ENCODE measurements at places on chromosomes 11 and 22.

DNA sequence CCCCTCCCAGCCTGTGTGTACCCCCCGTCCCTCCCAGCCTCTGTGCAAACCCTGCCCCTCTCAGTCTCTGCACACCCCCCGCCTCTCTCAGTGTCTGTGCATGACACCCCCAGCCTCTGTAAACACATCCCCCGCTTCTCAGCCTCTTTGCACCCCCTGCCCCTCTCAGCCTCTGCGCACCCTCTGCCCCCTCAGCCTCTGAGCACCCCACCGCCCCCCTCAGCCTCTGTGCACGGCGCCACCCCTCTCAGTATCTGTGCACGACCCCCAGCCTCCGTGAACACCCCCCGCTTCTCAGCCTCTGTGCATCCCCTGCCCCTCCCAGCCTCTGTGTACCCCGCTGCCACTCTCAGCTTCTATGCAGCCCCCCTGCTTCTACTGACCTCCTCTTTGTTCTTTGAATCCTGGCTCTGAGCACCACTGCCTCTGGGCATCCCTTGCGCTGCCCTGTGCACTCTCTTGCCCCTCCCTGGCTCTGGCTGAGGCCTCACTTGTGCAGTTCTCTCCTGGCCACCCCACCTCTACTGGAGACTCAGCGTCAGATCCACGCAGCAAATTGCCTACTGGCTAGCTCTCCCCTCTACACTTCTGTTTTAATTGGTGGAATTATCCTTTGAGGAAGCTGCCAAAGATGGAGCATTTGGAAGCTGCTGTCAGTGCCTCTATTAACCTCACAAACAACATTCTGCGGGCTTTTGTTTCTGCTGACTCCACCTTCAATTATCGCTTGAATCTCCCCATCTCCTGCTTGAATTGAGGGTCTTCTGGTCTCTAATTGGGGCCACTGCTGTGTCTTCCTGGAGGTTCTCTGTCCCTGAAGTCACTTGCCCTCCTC, 838.6 kb downstream of the TBC1D22A start:
- DNase-seq, result no peak

DNA sequence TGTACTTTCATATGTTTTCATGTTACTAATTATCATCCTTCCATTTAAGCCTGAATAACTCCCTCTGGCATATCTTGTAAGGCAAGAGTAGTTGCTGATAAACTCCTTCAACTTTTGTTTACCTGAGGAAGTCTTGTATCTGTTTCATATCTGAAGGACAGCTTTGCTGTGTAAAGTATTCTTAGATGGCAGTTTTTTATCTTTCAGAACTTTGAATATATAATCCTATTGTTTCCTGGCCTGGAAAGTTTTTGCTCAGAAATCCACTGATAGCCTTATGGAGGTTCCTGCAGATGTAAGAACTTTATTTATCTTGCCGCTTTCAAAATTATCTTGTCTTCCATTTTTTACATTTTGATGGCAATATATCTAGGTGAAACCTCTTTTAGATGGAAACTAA, 69.1 kb downstream of the KCNQ1OT1 start:
- no peak for DNase-seq

DNA sequence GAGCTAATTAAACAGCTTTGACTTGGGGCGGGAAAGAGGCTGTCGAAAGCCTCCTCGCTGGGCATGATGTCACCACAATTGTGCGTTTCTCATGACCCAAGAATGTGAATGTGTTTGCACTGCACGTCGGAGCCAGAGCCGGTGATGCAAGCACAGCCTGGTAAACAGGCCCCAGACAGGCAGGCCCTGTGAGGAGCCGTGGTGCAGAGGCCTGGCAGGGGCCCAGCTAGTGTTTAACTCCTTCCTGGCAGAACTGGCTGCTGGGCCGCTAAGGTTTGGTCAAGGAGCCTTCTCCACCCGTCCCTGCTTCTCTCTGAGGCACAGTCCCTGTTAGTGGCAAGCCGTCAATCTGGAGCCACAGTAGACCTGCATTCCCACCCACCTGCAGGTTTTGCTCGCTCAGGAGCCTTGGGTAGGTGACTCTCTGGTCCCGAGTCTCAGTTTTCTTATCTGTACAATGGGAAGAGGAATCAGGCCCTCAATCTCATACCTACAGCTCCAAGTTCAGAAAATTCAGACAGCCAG, 25.4 kb upstream of the SMTN start:
- peak; percentile 93 for DNase-seq

DNA sequence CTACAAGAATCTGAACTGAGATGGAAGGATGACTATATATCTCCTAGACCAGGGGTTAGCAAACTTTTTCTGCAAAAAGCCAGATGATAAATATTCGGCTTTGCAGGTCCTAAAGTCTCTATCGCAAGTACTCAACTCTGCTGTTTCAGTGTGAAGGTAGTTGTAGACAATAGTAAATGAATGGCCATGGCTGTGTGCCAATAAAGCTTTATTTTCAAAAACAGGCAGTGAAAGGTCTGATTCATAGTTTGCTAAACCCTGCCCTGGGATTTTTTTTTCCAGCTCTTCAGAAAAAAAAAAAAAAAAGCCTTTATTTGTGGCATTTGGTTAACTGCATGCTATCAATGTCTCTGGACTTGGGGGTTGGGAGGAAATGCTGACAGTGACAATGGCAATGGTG, 37.5 kb downstream of the FAM227A start:
- DNase-seq, result no peak

DNA sequence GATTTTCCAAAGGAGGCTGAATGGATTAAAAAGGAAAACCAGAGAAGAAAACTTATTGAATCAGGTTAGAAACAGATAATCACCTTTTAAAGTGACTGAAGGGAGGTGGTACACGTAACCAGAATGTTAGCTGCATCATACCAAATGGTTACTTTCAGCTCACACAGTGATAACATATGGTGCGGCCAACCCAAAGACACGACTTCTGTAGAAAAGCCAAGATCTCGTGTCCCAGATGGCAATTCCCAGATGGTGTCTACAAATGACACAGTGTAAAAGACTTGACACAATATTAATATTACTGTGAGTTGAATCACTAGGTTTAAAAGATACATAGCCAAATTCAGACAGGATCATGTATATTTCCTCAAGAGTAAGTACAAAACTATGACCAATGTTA, 5.2 kb downstream of the PPP2R1B start:
- DNase-seq, result no peak

DNA sequence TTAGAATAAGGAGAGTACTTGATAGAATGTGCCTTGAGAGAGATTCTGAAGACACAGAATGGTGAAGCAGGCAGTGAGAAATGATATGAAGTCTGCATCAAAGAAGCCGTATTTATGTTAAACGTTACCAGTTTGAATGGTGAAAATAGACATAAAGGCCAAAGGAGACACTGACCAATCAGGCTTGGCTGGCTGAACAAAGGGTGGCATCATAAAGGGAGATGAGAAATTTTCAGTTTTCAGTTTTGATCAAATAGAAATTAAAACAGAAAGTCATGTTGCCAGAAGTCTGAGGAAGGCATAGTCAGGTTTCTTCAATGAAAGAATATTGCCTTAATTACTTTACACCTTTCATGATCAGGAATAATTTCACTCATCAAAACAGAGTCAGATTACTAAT, 6.6 kb downstream of the OR51F1 start:
- no peak for DNase-seq

DNA sequence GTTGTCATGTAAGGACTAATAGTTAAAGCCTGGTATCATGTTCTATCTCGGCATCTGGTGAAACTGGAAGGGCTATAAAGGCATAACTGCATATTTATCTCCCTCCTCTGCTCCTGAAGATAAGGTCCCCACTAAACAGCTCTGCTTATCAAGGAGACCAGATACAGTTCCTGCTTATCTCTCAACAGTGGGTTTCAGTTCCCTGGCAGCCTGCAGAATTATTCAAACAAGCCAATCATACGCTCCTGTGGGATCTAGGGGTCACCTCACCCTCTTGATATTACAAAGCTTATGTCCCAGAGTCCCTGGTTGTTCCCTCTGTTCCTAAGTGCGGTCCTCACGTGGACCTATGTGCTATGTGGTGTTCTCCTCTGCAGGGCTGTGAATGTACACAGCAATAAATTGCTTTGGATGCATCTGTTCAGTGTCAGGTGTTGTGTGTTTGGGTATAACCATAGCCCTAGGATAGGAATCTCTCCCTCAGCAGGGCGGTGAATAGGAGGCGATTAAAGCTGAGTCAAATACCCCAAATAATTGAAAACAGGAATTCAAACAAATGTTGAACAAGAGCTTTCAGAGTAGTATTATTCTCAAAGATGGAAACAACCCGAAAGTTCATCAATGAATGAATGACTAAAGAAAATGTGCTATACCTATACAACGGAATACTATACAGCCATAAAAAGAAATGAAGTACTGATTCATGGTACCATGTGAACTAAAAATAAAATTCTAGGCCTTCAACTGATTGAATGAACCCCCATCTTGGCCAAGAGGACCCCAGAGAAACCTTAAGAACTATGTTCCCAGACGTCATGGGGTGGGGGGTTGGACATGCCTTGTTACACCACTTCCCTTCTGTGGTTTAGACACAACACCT, 3.1 kb upstream of the OOSP4A start:
- no peak for DNase-seq

DNA sequence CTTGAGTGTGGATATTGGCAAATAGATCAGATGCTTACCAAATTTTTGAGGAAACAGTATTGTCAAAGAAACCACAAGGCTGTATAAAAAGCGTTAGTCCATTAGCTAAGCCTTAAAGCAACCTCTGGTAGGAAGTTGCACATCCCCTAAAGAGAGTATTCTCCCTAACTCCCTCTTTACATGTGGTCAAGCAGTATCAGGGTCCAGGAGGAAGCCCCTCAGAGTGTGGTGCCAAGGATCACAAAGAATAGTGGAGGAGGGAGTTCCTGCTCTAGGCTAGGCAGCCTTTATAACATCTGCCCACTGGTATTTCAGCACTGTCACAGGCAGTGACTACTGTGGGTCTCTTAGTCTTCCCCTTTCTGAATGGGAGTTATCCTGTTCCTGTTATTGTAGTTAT, 18.8 kb upstream of the AMPD3 start:
- no peak for DNase-seq

GRCh38 chr11:57098191-57098590, 83.6 kb upstream of the LRRC55 start:
- no peak for DNase-seq

DNA sequence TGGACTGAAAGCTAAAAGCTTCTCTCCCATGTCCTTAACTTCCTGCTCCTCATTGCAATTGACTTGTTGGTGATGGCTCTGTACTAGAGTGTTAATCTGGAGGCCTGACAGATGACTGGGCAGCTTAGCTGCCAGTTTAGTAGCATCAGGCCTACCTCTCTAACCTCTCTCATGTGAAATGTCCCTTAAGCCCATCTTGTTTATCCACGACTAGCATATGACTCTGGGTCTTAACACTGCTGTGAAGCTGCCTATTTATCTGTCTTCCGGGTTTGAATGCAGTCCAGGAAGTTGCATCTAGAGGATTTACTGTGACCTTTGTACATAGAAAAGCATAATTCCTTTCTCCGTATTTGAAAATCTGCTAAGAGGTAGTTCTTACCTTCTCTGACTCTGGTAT, 85.3 kb upstream of the HORMAD2 start:
- no peak for DNase-seq

DNA sequence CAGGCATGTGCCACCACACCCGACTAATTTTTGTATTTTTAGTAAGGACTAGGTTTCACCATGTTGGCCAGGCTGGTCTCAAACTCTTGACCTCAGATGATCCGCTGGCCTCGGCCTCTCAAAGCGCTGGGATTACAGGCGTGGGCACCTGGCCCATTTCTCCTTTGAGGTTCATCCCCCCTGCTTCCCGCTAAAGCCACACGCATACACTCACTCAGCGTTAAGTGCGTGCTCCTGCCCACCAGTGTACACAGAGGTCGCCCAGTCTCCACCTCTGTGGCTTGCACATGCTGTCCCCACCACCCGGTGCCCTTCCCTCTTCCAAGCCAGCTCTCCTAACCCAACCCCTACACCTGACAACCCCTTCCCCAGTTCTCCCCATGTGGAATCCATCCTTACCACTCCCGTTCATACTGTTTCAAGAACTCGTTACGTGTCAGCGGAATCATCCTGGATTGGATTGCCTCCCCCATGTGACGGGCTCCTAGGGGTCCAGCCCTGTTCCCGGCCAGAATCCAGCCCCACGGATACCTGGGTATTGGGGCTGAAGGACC, 15.7 kb upstream of the CYTH4 start:
- DNase-seq, result no peak

DNA sequence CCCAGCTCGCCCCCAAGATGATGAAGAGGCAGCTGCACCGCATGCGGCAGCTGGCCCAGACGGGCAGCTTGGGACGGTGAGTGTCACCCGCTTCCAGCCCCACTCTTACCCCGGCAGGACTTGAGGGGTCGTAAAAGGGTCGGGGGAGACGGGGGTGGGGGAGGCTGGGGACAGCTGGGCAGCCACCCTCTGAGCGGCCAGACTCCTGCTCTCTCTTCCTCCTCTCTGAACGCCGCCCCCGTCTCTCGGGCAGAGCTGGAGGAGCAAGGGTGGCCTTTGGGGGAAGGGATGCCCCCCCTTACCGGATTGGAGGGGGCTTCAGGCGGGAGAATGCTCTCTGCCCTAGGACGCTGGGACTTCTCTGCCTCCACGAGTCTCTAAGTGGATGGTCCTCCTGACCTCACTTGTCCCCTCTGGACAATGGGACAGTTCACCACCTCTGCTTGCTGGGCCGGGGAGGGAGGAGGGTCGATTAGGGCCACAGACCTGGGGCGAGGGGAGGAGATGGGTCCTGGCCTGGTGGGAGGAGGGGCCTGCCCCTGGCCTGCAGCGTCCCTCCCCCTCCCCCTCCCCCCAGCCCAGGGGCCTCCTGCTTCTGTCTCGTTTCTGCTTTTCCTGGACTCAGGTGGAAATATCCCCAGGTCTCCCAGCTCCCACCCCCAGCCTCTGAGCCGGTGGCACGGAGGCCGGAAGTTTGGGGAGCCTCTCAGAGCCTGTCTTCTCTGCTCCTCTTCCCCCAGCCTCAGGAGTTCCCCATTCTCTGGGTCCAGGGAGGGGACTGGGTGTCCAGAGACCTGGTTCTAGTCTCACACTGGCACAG, 512 bp downstream of the SH3BP1 start:
- DNase-seq, result no peak

DNA sequence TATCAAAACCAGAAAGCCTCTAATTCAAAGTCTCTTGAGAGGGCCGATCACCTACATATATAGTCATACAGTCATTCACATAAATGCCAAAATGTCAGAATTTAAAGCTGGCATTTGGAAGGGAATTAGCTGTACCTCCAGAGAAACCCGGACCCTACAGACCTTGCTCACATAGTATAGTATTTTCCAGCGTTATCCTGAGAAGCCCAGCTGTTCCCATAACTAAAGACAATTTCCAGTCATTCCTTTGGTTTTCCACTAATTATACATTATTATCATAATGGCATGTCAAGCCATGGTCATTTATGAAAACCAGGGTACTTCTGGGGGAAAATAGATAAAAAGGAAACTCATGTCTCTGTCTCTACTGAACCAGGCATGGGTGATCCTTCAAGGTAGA, 53.6 kb downstream of the FZD4 start:
- no peak for DNase-seq

Measured in BJ (cell line).